C1 segment of cervical spinal cord (tissue), 14 donors: ENCODE measurements at places on chromosomes 4 and X.

- no peak for DNase-seq
These were observed 16.0 kb upstream of the TLR8 start for GRCh38 chrX:12890467-12890866.

GRCh38 chrX:40688929-40689328 is 41.6 kb upstream of the CXorf38 start:
- no peak for DNase-seq

DNA sequence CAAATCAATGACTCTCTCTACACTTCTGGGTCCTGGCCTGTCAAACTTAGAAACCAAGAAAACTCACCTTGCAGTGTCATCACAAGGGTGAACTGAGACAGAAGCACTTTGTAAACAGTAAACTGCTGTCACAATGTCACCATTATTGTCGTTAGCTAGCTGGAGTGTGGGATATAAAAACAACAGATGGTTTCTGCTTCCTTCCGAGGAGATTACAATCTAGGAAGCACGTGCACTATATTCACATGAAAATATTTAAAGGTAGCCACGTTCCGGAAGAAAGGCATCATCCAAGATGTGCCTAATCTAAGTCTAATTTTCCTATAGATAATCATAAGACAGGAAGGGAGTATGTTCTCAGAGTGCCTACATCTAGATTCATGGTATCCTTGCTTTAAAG is 64.7 kb upstream of the ACSL1 start:
- no peak for DNase-seq

- no peak for DNase-seq
These were observed 2139.4 kb upstream of the TENM3 start for GRCh38 chr4:180103794-180104193.

DNA sequence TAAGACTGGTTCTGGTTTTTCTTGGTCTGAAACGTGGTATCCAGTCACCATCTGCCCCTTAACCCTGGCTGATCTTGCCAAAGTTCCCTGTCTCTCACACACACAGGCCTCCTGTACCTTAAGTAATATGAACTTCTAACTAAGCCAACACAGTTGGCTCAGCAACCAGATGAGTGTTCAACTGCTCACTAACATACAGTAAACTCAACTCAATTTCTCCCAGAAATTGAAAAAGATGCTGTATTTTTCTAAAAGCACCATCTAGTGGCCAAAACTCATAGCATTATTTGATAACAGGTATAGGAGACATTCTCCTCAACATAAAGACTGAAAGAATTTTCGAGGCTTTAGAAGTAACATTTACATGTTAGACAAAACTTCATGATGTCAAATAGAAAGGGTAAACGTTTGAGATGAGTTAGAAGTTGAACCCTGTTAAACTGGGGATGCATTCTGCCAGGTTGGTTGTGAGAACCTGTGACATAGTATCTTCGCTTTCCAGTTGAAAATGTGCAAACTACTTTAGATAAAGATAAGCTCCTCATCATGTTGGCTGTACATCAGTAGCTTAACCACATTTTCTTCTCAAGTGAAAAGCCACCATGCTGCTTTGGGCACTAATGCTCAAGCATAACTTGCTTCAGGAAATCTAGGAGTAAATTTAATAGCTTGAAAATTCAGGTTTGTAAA is 31.2 kb downstream of the CCNI start:
- no peak for DNase-seq

DNA sequence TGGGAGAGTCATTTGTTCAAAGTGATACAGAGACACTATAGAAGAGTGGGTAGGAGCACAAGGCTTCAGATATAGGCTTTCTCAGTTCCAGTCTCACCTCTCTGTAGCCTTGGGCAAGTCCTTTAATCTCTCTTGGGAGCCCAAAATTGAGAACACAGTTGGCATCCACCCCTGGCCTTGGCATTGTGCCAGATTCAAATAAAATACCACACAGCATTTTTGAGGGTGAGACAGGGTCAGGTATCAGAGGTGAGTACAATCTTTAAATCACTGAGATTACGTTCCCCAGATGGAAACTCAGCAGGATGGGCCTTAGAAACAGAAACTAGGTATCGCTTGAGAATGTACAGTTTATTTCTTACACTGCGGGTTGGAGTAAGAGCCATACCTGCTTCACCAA is 25.2 kb upstream of the SMIM10L2A start:
- DNase-seq = no peak

DNA sequence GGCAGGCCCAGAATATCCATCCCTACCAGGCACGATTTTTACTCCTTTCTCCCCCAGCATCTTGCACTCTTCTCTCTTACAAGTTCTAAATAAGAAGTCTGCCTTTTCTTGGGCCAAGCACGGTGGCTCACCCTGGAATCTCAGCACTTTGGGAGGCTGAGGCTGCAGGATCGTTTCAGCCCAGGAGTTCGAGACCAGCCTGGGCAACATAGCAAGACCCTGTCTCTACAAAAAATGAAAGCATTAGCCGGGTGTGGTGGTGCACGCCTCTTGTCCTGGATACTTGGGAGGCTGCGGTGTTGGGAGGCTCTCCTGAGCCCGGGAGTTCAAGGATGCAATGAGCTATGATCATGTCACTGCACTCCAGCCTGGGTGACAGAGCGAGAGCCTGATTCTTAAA is 64.8 kb downstream of the IRF2 start:
- DNase-seq = no peak

- no peak for DNase-seq
These were observed 9.9 kb upstream of the SLC25A6 start for GRCh38 chrX:1401611-1402430.

DNA sequence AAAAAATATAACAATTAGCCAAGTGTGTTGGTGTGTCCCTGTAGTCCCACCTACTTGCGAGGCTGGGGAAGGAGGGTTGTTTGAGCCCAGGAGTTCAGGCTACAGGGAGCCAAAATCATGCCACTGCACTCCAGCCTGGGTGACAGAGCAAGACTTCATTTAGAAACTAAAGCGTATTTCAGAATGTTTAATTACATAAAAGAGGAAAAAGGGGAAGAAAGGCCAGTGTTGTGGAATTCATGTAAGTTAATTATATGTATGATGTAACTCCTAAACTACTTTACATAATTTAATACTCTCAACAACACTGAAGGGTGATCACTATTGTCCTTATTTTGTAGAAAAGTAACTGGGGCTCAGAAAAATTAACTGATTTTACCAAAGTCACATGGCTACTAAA is 67.2 kb upstream of the HOPX start:
- DNase-seq = no peak

GRCh38 chr4:620851-621261 is 4.5 kb upstream of the PDE6B start:
- no peak for DNase-seq

- no peak for DNase-seq
These were observed 113.3 kb upstream of the SHISA3 start for GRCh38 chr4:42284030-42284429.

- no peak for DNase-seq
These were observed 419.5 kb downstream of the HNRNPD start for GRCh38 chr4:81954271-81954670.

GRCh38 chrX:39935411-39936064 is 162.2 kb downstream of the BCOR start:
- no peak for DNase-seq

- no peak for DNase-seq
These were observed 211.6 kb upstream of the TAPT1 start for GRCh38 chr4:16437836-16438235.

- no peak for DNase-seq
These were observed 39.9 kb downstream of the ATG4A start for GRCh38 chrX:108131471-108131870.
